ENCODE measurements at places on chromosomes 12 and 14. TPM values are rescaled to one million over a fixed set of nuclear protein-coding genes. Genes with fewer than 3 reads are reported as not detected.
A peak's percentile ranks its signal among the peaks of the same experiment; 100 is the strongest.

DNA sequence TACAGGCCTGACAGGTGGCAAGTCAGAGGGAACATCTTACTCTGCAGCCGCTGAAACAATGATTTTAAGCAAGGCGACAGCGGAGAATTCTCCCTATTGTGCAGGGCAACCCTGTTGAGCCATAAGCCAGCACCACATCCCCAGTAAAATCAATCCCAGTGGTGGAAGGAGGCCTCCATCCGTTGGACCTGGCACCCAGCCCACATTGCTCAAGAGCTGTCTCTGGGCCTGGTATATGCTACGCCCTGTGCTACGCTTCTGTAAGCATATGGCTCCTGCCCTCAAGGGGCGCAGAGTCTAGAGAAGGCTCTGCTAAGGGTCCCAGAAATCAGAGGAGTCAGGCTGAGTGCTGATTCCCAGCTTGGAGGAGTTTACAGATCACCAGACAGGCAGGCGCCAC lies 265.5 kb downstream of the CACNA1C start:
- no peak for DNase-seq

DNA sequence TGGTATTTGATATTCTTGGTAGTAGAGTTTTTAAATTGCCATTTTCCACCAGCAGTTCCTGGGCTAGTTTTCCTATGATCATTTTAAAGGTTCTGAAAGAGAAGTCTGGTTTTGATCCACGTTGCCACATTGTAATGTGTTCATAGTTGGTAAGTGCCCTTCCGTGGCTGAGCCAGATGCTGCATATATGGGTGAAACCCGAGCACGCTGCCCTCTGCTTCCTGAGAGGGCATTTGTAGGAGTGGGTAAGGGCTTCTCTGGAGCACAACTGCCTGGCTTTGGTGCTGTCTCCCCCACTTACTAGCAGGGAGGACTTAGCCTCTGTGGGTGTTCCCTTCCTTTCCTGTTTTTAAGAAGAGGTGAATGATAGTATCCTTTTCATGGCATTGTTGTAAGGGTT lies 7.1 kb downstream of the SNRNP35 start:
- DNase-seq = no peak

DNA sequence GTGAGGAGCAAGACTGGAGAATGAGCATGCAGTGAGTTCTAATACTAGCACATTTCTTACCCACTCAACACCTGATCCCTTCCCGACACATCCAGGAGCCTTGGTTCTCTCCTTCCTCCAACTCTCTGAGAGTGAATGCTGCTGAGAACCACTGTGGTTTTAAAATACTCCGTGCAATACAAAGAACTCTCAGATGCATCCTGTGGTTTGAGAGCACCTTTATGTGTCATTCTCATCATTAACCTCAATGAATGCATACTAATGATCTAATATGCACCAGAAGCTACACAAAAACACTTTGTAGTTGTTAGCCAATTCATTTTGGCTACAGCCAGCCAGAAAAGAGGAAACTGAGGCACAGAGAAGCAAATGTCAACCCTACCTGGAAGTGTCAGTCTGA lies 87.6 kb downstream of the GALNT8 start:
- no peak for DNase-seq

GRCh38 chr12:113002155-113002554 lies 23.8 kb downstream of the OAS2 start:
- peak; percentile 31 for DNase-seq

- no peak for DNase-seq
Observed at GRCh38 chr12:45256721-45257120, 40.8 kb downstream of the ANO6 start.

The AMHR2 gene
- not detected for total RNA-seq

The TMEM30B gene
- total RNA-seq = 0.06 TPM

The C12orf56 gene
- 1.1 TPM for total RNA-seq

The RBM23 gene
- 75.6 TPM for total RNA-seq

The TSPAN8 gene
- total RNA-seq = not detected

The KRT82 gene
- total RNA-seq = not detected

All from LHCN-M2 (cell line).